CD4-positive, alpha-beta T cell treated with Interleukin-2 at 100 ng/mL for 4 hours (primary cell): ENCODE measurements at places on chromosomes 13 and 19.

DNA sequence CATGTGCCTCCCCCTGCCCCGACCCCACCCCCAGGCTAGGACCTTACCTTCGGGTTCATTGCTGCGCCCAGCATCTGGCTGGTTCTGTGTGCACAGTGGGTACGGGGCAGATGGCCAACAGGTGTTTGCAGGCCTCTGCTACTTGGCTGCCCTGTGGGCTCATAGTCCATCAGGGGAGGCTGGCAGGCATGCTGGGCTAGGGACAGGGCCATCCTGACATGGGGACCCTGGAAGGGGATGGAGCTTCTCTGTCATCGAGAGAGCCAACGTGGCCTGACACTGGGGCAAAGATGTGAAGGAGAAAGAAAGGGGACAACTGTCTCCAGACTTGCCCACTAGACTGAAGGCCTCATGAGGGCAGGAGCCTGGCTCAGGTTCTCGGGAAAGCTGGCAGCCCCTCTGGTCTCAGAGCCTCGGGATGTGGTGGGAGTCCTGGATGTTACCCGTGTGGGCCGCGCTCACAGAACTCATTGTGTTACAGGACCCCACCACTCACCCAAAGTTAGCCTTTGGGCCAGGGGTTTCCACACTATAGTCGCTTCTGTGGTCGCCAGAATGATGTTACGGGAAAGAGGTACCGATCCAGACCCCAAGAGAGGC lies 4.7 kb downstream of the ZNF536 start:
- no peak for DNase-seq

GRCh38 chr13:76131551-76131950 lies 495.4 kb downstream of the LMO7 start:
- no peak for DNase-seq

DNA sequence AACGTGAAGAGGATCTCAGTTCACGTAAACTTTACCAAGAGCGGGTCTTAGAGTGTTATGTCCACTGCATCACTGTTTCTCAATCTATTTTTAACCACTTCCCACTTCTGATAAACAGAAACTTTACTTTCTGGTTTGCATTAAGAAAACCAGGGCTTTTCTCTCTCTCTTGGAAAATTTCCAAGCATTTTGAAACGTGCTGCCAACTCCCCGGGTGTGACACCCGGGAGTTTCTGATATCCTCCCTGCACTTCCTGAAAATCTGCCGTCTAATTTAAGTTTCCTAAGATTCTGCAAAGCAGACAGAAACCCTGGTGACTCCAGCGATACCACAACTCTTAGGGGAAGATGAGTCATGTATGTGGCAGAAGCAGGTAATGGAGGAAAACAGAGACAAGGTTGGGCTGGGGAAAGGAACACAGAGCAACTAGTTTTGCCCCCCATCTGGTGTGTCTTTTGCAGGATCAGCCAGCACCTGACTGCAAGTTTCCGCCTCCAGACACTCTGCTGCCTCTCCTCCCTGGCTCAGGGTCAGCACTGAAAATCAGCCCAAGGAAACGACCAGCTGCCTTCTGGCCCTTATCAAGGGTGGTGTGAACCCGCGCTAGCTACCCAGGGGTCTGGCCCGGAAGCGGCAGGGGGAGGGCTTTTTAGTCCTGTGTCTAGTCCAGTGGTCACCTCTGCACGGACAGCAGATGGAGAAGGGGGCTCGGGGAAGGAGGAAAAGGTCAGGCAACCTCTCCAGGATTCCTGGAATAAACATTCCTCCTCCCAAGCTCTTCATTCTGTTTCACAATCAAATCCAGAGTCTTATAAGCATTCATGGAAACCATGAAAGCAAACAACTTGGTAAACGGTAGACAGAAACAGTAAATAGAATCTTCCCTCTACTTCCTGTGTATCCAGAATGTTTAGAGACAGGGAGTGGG lies 11.3 kb upstream of the FFAR2 start:
- DNase-seq: peak; percentile 20

- no peak for DNase-seq
Observed at GRCh38 chr13:112521073-112521685, 66.8 kb downstream of the TUBGCP3 start.

GRCh38 chr13:106029676-106030290 lies 505.7 kb downstream of the EFNB2 start:
- DNase-seq: no peak

DNA sequence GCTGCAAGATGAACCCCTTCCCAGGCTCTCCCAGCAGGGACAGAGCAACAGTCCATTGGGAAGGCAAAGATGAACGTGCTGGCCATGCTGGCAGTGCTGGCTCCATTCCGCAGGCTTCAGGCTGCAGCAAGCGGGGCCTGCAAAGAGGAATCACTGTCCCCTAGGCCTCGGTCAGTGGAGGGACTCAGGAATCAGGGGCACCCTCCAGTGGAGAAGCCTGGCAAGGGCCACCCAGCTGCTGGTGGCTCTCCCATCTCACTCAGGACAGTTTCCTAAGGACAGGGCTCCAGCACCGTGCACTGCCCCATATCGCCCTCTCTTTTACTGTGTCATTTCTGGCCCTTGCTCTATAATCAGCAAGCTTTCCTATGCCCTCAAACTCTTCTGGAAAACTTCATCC lies 498.6 kb downstream of the EFNB2 start:
- no peak for DNase-seq

DNA sequence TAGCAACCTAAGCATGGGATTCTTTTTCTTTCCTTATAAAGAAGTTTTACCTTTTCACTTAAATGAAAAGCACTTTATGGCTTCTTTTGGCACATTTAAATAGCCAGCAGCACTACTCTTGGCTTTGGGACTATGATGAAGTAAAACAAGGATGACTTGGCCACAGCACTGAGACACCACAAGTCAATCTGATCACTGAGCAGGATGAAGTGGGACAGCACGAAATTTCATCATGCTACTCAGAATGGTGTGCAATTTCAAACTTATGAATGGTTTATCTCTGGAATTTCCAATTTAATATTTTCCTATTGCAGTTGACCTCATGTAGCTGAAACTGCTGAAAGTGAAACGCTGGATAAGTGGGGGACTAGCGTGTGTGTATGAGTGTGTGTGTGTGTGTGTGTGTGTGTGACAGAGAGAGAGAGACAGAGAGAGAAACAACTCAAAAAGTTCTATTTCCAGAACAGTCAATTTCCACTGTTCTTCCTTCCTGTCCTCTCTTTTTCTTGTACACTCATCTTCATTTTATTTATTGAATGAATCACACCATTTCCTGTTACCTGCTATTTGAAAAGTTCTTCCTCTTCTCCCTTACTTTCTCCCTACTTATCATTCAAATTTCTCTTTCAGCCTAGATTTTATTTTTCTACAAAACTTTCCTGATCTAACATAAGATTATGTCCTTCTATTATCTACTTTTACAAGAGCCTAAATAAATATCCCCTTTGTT lies 414.2 kb upstream of the MIR17HG start:
- DNase-seq: no peak

- no peak for DNase-seq
Observed at GRCh38 chr19:56823417-56823816, 17.1 kb downstream of the PEG3 start.

- no peak for DNase-seq
Observed at GRCh38 chr13:47420568-47420967, 523.7 kb upstream of the HTR2A start.

DNA sequence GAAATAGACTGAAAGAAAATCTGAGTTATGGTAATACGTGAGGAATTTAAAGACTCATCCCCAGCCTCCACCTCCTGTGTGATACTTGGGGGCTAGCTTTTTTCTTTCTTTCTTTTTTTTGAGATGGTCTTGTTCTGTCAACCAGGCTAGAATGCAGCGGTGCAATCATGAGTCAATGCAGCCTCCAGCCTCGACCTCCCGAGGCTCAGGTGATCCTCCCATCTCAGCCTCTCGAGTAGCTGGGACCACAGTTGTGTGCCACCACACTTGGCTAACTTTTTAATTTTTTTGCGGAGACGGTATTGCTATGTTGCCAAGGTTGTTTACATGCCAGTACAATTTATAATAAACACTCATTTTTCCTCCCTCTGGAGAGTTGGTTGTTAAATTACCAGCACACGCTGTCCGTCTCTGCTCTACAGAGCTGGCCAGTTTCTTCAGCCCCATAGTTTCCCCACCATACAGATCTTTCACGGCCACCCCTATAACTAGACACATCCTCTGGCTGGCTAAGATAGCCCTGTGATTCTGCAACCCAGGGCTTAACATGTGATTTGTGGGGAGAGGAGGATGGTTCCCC lies 4.8 kb downstream of the TNFSF9 start:
- DNase-seq: no peak
